H7 (cell line): ENCODE measurements at places on chromosomes 1 and 21. TPM values are rescaled to one million over a fixed set of nuclear protein-coding genes. Genes with fewer than 3 reads are reported as not detected.

Gene UBASH3A
- total RNA-seq, result not detected in 2 replicates

- DNase-seq, result no peak
Observed at GRCh38 chr1:244085891-244086290, 34.8 kb downstream of the ZBTB18 start.

- DNase-seq, result no peak
Observed at GRCh38 chr1:219350172-219350931, 176.7 kb downstream of the LYPLAL1 start.

GRCh38 chr1:203791498-203791897 lies 3.9 kb upstream of the ZBED6 start:
- DNase-seq, result no peak

- no peak for DNase-seq
Observed at GRCh38 chr1:212918824-212919223, 31.5 kb upstream of the VASH2 start.

- DNase-seq, result no peak
Observed at GRCh38 chr1:48105165-48105564, 108.0 kb upstream of the TRABD2B start.

GRCh38 chr1:40965531-40965930 lies 14.0 kb upstream of the CTPS1 start:
- no peak for DNase-seq

DNA sequence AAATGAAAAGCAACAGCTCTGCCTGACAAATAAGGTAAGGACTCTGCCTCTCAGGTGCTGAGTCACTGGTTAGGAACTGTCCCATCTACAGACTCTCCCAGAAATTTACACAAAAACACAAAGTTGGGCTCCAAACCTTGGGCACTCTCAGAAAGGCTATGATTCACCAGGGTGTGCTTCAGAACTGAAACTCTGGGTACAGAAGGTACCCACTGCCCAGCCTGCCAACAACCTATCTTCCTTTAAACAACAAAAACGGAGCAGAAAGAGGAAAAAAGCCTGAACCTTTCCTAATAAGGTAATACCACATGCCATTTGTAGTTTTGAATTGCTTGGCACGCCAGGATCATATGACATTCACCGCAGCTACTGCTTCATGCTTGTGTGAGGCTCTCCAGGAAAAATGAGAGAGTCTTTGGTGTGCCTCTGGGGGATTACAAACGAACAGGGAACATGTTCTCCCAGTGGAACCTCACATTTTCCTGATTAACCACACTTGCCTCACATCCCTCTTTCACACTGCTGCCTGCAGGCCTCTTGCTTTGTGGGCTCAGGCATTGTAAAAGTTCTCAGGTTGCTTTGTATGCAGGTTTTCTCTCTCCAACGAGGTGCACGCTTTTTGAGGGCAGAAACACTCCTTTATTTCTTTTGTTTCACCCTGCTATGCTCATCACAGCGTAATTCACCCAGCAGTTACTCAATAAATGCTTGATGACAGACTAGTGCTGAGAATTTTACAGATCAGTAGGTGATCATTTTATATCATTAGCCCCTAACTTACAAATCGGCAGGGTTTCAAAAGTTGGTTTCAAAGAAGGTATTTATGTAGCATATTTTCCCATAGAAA lies 65.1 kb downstream of the GADD45A start:
- no peak for DNase-seq

- DNase-seq, result no peak
Observed at GRCh38 chr1:170520601-170521000, 11.4 kb upstream of the GORAB start.

DNA sequence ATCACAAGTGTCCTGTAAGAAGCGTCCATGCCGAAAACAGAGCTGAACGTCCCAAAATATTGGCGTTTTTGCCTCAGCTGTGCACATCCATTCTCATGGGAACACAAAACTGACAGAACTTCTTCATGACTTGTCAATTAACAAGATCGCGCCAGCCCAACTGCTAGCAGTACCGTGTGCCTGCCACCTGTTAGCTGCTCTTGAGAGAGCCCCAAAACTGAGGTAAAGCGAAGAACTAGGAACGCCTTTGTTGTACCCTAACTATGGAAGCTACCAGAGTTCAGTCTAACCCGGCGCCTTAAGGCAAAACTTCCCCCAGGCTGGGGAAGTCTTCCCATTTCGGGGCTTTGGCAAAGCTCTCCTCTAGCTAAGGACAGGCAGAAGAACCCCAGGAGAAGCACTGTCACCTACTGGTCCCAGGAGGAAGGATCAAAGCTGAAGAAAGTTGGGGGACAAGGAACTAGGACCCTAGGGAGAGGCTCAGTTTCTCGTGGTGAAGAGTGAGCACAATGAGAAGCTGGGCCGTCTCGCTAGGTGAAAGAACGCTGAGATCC lies 719 bp downstream of the EYA3 start:
- no peak for DNase-seq

Gene OR10Z1
- total RNA-seq, result not detected in 2 replicates

DNA sequence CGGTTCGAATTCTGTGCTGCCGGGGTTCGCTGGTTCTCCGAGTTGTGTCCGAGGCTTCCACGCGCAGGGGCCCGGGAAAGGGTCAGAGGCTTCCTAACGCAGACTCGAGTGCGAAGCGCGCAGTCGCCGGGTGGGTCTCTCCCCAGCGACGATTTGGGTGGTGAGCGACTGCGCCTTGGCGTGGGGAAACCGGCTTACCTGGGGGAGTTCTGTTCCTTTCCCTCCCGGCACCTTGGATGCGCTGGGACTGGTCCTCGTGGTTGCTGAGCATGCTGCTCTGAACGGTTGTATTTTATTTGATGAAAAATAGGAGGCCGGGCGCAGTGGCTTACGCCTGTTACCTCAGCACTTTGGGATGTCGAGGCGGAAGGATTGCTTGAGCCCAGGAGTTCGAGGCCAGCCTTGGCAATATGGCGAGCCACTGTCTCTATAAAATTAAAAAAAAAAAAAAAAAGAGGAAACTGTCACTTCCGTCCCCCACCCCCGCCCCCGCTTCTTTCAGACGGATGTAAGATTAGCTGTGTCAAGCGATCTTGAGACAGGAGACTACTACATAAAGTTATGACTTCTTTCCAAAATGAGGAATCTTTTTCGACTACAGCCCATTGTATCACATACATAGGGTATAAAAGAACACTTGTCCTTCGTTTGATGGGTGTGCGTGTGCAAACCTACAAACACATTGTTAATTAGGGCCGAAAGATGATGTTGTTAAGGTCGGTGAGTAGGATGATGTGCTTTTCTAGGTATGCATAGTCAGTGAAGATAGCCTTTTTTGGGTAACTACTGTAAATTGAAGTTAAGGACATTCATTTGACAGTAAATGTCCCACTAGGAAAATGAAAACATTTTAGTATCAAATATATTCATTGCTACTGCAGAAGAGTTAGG lies at the start of gene CCDC18:
CCDC18 (plus strand) TSS at position 2 of the 891 bp plus-strand sequence. CDS start 2,638 bp downstream, outside the sequence.
- peak; percentile 19 for DNase-seq

GRCh38 chr1:228226956-228227791 lies 19.3 kb downstream of the OBSCN start:
- no peak for DNase-seq

DNA sequence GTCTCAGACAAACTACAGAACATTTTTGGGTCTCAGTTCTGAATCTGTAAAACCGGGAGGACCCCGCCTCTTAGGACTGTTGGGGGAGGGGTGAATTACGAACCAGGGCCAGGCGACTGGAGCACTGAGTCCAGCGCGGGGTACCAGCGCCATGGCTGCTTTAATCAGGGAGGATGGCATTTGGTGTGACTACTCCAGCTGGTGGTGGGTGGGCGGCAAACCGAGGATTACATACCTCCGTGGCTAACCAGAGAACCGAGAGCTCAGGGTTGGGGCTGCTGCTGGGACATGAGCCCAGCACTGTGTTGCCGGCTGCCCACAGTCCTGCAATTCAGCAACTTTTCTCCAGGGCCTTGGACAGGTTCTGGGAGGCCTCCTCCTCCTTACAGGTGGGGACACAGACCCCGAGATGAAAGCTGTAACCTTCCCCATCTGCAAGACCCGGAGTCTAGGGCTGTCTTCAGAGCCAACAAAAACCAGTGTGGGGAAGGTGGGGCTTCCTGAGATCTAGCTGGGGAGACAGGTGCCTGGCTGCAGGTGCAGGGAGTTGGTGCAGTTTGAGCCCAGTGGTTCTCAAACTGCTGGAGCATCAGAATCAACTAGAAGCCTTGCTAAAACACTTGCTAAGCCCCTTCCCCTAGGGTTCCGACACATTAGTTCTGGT lies 273.5 kb downstream of the FOXD2 start:
- DNase-seq, result no peak

DNA sequence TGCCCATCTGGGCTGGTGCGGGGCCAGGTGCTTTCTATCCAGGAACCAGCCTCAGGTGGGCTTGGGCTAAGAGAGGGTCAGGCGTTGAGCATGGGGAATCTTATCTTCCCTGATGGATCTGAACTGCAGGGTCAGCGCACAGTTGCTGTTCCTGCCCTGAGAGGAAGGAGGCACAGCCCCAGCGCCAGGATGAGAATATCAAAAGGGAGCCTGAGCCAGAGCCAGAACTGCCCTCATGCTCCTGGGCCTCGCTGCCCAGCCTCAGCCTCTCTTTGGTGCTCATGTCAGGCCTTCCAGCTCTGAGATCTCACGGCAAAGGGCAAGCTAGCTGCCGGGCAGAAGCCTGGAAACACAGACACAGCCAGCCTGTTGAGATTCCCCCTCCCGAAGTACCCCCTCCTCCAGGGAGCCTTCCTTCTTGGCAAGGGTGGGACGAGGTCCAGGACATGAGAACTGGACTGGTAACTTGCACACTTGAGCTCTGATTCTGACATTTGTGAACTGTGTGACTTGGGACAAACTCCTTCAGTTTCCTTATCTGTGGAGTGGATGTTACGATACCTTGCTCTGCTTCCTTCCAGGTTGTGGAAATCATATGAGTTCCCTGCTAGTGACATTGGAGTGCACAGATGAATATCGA lies 1.2 kb upstream of the LAD1 start:
- DNase-seq, result no peak

DNA sequence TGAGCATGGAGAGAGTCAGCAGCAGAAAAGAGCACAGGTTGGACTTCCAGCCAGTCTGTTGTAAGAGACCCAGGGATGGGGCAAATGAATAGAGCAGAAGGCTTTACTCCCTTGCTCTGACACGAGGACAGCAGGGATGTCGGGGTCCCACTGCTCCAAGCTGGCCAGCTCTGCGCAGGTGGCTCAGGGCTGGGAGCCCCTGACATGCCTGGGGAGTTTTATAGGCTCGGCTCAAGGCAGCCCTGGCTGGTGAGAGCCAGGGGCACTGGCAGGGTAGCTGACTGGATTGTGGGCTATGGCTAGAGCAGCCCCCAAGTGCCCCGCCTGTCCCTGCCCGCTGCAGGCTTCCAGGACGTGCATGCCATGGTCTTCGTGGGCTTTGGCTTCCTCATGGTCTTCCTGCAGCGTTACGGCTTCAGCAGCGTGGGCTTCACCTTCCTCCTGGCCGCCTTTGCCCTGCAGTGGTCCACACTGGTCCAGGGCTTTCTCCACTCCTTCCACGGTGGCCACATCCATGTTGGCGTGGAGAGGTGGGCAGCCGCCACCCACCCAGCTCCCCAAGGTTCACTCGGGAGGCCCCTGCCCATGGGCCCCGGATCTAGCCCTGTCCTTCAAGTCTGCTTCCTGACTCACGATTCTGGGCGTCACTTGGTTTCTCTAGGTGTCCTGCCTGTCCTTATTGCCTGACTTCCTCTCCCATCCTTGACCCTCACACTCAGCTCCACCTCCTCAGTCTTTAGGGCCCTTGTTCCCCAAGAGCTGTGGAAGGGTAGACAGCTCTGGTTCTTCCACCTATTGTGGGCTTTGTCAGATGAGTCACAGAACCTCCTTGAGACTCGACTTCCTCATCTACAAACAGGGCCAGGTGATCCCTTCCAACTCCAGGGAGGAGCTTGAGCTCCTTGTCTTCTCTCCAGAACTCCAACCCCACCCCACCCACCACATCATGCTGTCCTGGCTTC lies 8.2 kb downstream of the RHBG start:
- DNase-seq, result peak; percentile 46

Gene BARHL2
- total RNA-seq, result not detected in 2 replicates

Gene GUK1
- 216 and 224 TPM in 2 replicates for total RNA-seq

Gene CSF3R
- total RNA-seq, result 0.04 and 0.97 TPM in 2 replicates

Gene SLC44A3
- 0.83 and 1.5 TPM in 2 replicates for total RNA-seq

DNA sequence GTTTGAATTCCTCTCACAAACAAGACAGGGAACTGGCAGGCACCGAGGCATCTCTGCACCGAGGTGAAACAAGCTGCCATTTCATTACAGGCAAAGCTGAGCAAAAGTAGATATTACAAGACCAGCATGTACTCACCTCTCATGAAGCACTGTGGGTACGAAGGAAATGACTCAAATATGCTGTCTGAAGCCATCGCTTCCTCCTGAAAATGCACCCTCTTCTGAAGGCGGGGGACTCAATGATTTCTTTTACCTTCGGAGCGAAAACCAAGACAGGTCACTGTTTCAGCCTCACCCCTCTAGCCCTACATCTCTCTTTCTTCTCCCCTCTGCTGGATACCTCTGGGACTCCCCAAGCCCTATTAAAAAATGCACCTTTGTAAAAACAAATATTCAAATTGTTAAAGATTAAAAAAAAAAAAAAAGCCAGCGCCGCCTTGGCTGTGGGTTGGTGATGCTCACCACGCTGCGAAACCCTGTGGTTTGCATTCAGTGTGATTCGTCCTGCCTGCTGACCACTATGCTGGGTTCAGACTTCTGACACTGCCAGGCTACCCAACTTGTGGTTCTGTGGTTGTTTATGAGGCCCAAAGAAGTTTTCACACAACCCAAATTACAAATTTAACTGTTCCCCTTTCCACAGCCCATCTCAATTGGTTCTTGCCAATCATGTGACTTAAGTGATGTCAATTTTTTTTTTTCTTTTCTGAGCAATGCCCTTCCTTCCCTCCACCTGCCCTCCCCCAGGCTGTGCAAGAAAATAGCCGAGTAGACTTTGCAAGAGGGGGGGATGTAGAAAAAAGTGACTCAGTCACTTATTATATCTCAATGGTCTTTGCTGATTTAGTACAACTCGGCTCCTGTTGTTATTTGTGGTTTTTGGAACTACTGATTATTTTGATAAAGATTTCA lies at the start of gene RUNX1:
RUNX1 (minus strand) TSS at position 597 of the 912 bp plus-strand sequence.
- no peak for DNase-seq

Gene MYCL
- 49.0 and 52.5 TPM in 2 replicates for total RNA-seq

DNA sequence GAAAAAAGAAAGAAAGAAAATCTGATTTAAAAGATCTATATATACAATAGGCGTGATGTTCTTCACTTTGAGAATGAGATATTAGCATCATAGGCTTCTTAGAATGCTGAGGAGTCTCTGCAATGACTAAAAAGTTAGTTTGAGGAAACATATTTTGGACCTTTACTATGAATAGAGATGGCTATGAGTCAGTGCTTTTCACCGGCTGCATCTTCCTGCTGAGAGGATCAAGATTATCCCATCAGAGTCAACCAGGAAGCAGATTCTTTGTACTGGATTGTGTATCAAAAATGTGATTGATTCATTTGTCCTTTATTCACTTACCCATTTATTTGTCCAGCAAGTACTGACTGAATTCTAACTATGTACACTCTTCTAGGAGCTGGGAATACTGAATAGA lies 144.2 kb downstream of the KCNK2 start:
- no peak for DNase-seq

GRCh38 chr21:41446586-41446985 lies 20.5 kb downstream of the MX1 start:
- no peak for DNase-seq

DNA sequence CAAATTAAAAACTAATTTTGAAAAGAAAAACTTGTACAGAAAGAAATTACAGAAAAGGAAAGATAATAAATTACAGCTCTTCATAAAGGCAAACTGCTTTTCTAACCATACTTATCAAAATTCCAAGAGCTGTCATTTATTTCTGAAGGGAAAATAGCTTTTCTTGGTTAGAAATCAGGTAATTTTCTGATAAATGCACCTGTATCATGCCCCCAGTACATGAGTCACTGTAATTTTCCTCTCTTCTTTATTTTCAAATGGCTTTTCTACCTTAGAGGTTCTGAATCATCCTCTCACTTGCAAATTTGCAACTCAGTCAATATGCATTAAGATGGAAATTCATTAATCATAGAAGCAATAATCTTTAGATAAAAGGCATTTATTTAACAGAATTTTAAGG lies 100.1 kb downstream of the SLC35F3 start:
- no peak for DNase-seq
